Osteoblast (primary cell): ENCODE measurements at places on chromosomes 3 and 15.

DNA sequence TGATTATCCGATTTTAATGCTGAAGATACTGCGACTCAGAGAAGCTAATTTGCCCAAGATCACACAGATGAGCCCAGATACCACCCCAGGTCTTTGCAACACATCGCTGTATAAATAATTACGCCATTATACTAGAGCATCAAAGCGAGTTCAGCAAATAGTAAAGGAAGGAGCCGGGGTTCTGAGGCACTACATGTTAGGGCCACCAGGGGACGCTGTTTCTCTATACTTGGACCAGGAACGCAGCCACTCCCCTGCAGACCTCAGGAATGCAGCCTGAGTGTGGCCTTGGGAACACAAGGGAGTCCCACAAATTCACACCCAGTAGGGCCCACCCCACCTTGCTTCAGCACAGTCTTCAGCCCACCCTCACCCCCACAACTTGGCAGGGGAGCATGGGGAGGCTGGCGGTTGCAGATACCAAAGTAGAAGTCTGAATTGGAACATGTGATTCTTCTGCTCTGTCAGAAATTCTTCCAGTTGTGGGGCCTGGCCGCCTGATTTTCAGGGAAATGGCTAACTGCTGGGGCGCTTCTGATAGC, 57.8 kb upstream of the RYK start:
- no peaks in the 10 kb centered on the region for H3K36me3 ChIP-seq
- peak overlapping the region; percentile 49 for H3K27ac ChIP-seq
- H3K4me3 ChIP-seq: peak overlapping the region; percentile 47
- peak; percentile 84 for DNase-seq

DNA sequence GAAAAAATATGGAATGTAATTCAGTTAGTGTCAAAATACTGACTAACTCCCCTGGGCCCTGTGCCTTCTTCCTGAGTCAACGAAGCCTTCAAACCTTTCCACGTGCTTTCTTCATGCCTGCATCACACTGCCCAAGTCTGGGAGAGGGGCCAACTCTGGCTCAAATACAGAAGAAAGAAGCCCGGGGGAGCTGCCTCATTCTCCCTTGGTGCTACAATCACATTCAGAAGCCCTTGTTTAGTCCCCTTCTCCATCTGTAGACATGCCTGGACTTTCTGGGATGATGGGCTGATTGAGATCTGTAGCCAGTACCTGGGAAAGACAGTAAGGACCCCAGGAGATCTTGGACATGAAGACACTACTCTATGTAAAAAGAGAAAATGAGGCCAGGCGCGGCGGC, 77.8 kb upstream of the GSK3B start:
- H3K4me1 ChIP-seq: peaks cover 48% of the 10 kb centered on the region
- H3K4me3 ChIP-seq: no peak overlapping the region
- H3K36me3 ChIP-seq: no peaks in the 10 kb centered on the region

DNA sequence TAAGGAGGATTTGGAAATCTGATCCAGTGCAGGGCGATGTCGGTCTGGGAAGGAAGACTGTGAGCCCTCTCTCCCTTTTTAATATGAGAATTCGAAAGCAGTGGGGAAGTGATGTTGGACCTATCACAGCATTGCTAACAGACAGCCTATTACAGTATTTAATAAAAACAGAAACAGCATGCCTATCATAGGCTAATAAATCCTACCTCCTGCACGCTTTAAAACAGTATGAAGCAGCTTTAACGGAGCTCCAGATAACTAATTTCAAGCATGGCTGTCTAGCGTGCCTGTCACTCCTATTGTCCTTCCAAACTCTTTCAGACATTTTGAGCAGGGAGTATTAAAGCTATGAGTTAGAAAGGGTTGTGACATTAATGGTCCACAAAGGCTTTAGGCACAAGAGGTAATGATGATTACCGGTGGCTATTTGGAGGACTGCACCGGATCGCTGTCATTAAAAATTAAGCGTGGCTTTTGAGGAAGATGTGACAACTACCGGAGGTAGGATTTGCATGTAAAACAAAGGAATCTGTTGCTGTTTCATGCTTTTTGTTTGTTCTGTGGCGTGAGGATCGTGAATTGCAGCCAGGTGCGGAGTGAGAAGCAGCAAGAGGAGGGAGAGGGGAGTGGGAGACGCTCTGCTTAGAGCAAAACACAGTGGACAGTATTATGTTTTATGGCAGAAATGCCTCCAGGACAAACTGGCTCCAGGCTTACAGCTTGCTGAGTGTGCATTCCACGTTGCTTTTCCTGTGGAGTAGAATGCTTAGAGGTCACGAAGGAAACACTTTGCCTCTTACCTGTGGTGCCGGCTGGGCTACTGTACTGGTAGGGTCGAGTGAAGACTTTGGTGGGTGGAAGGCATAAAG, at the start of gene KCNMB2:
Gene KCNMB2, plus strand, starts transcription at position 226 of the 869 bp plus-strand sequence.
- H3K4me1 ChIP-seq: peaks cover 7% of the 10 kb centered on the region
- H3K27me3 ChIP-seq: no peaks in the 10 kb centered on the region

- no peak overlapping the region for H3K4me3 ChIP-seq
- no peaks in the 10 kb centered on the region for H3K27me3 ChIP-seq
- no peaks in the 10 kb centered on the region for H3K36me3 ChIP-seq
These were observed 164.9 kb downstream of the ROBO2 start for GRCh38 chr3:77204788-77205187.

DNA sequence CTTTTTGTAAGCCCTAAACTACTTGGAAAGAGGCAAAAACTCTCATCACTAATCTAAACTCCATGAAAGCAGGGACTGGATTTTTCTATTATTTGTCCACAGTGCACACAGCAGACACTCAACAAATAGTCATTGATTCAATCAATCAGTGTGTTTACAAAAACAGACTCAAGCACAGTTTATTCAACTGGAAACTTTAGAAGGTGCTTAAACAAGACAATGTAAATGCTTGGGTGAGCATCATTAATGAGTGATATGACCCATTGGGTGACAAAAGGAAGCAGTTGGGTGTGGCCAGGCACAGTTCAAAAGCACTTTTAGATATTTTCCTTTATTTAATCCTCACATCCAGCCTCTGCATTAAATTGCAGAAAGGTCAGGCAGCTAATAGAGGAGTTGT, 32.0 kb upstream of the PPP4R2 start:
- H3K4me1 ChIP-seq: no peaks in the 10 kb centered on the region
- H3K27me3 ChIP-seq: no peaks in the 10 kb centered on the region
- no peak overlapping the region for H3K4me3 ChIP-seq
- no peak overlapping the region for H3K27ac ChIP-seq

DNA sequence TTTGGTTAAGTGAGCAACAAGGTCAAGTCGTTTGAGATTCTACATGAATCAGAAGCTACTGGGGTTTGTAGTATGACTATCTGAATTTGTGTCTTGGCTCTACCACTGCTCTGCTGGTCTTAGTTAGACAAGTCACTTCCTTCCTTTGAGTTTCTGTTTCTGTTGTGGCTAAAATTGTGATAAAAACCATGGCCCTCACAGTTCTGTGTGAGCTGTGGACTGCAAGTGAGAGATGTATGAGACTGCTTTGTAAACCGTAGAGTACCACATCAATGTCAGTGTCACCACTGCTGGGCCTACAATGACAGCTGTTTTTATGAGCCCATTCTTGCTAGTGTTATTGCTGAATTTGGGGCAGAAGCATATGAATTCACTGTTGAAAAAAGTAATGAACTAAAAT, 32.7 kb downstream of the RARB start:
- peaks cover 5% of the 10 kb centered on the region for H3K36me3 ChIP-seq
- peaks cover 28% of the 10 kb centered on the region for H3K4me1 ChIP-seq
- no peaks in the 10 kb centered on the region for H3K27me3 ChIP-seq
- DNase-seq: no peak
- H3K4me3 ChIP-seq: no peak overlapping the region

GRCh38 chr3:5071061-5071460, 51.0 kb upstream of the ARL8B start:
- no peak overlapping the region for H3K4me3 ChIP-seq
- H3K27me3 ChIP-seq: peaks cover 9% of the 10 kb centered on the region

GRCh38 chr3:13393427-13394360, 26.4 kb downstream of the NUP210 start:
- no peaks in the 10 kb centered on the region for H3K36me3 ChIP-seq
- no peak overlapping the region for H3K4me3 ChIP-seq
- peaks cover 7% of the 10 kb centered on the region for H3K27me3 ChIP-seq
- H3K4me1 ChIP-seq: no peaks in the 10 kb centered on the region

DNA sequence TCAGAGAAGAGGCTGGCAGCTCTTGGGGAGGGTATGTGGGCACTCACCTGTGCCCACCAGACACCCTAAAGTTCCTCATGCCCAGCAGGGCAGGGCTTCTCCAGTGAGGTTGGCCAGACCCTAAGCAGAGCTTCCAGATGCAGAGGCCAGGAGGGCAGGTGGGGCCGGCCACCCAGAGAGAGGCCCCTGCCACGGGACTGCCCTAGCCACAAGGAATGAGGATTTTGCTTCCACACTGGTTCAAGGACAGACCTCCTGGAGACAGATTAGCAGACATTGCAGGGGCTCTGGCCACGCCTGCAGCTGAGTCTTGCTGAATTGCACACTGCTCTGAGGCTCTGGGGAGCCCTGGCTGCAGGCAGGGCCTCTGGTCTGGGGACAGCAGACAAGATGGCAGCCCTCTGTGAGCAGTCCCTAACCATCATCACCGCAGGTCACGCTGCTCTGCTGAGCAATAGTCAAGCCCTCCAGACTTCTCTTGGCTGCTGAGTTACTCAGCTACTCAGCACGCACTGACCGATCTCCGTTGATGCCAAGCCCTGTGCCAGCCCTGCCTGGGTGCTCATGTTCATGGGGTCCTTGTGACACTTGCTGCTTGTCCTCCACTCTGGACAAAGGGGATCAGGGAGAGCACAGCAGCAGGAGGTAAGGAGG, 117.4 kb upstream of the ABHD17C start:
- DNase-seq: no peak
- H3K27ac ChIP-seq: no peak overlapping the region
- no peaks in the 10 kb centered on the region for H3K27me3 ChIP-seq
- peaks cover 7% of the 10 kb centered on the region for H3K4me1 ChIP-seq

GRCh38 chr3:176554264-176554663, 643.0 kb downstream of the TBL1XR1 start:
- no peaks in the 10 kb centered on the region for H3K36me3 ChIP-seq
- H3K27me3 ChIP-seq: no peaks in the 10 kb centered on the region

DNA sequence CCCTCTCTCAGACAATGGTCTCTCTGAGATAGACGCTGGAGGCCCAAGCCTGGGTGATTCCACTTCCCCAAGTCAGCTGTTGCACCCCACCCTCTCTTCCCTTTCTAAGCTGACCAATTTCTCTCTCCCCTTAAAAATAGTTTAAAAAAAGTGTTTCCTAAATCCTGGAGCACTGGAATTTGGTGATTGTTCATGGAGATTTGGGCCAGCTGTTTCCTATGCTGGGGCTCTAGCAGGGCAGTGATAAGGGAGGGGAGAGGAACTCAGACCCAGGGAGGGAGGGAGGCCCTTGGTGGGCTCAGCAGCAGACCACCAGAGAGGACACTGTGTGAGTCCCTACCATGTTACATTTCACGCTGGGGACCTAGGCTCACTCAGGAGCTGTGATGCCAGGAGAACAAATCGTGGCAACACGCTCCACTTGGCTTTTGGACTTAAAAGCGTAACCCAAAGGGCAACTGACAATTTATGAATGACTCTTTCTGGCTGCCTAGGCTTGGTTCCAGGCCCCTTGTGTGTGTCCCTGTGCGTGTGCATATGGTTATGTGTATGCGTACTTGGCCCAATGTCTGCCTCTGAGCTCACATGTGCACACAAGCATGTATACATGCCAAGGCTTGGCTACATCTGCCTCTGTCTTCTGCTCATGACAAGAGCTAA, 59.8 kb upstream of the INSYN1 start:
- H3K4me1 ChIP-seq: no peaks in the 10 kb centered on the region
- H3K27ac ChIP-seq: no peak overlapping the region
- H3K36me3 ChIP-seq: no peaks in the 10 kb centered on the region
- H3K27me3 ChIP-seq: no peaks in the 10 kb centered on the region

- no peak overlapping the region for H3K27ac ChIP-seq
- H3K4me1 ChIP-seq: no peaks in the 10 kb centered on the region
- H3K36me3 ChIP-seq: no peaks in the 10 kb centered on the region
These were observed 146.0 kb upstream of the SMAD3 start for GRCh38 chr15:66919421-66919820.

- no peak overlapping the region for H3K27ac ChIP-seq
- DNase-seq: no peak
- no peaks in the 10 kb centered on the region for H3K36me3 ChIP-seq
- no peaks in the 10 kb centered on the region for H3K27me3 ChIP-seq
These were observed 629.1 kb downstream of the MECOM start for GRCh38 chr3:169034401-169034800.

- peaks cover 5% of the 10 kb centered on the region for H3K27me3 ChIP-seq
- DNase-seq: no peak
- no peaks in the 10 kb centered on the region for H3K36me3 ChIP-seq
- H3K4me1 ChIP-seq: no peaks in the 10 kb centered on the region
These were observed 186.0 kb downstream of the TNIK start for GRCh38 chr3:171274222-171274621.

GRCh38 chr15:73753250-73754130, at the start of gene INSYN1:
INSYN1 (minus strand) TSS chr15:73753351; CDS start chr15:73751130, 2,221 bp downstream.
- no peak within 1 kb of the TSS for H3K27ac ChIP-seq
- no peaks in the 10 kb centered on the region for H3K4me1 ChIP-seq
- peak; percentile 97 for DNase-seq
- no peaks in the 10 kb centered on the region for H3K36me3 ChIP-seq
- peaks cover 47% of the 10 kb centered on the region for H3K27me3 ChIP-seq
- peak within 1 kb of the TSS; percentile 58 for H3K4me3 ChIP-seq

GRCh38 chr3:160801386-160802118, 45.5 kb downstream of the PPM1L start:
- H3K27me3 ChIP-seq: no peaks in the 10 kb centered on the region
- H3K4me3 ChIP-seq: no peak overlapping the region
- H3K36me3 ChIP-seq: no peaks in the 10 kb centered on the region
- peaks cover 6% of the 10 kb centered on the region for H3K4me1 ChIP-seq

DNA sequence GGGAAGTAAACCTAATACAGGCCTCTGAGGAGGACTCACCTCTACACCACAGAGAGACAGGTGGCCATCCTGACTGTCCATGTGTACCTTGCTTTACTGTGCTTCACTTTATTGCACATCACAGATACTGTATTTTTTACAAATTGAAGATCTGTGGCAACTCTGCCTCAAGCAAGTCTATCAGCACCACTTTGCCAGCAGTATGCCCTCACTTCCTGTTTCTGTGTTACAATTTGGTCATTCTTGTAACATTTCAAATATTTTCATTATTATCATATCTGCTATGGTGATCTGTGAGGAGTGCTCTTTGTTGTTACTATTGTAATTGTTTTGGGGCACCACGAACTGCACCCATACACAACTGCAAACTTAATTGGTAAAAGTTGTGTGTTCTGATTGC, 78.0 kb downstream of the BBX start:
- no peak for DNase-seq
- H3K27me3 ChIP-seq: no peaks in the 10 kb centered on the region
- no peak overlapping the region for H3K27ac ChIP-seq
- H3K4me3 ChIP-seq: no peak overlapping the region

DNA sequence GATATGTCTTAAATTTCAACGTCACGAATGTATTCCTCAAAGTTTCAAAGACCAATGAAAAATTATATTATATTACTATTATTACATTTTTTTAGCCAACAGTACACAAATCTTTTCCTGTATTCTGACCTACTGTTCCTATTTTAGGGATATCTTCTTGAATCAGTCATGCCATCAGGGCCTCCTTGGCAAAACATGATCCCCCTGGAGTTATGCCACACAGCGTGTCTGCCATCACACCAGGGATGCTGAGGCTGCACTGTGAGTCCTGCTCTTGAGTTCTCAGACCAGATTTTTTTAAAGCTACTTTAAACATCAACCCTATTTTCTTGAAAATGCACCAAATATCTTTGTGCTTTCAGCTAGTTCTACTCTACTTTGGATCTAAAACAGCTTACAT, 425.9 kb upstream of the ZNF385D start:
- DNase-seq: no peak
- H3K27me3 ChIP-seq: no peaks in the 10 kb centered on the region
- H3K27ac ChIP-seq: no peak overlapping the region
- no peaks in the 10 kb centered on the region for H3K36me3 ChIP-seq
